ENCODE measurements at places on chromosomes 4 and X. TPM values are rescaled to one million over a fixed set of nuclear protein-coding genes. Genes with fewer than 3 reads are reported as not detected.

DNA sequence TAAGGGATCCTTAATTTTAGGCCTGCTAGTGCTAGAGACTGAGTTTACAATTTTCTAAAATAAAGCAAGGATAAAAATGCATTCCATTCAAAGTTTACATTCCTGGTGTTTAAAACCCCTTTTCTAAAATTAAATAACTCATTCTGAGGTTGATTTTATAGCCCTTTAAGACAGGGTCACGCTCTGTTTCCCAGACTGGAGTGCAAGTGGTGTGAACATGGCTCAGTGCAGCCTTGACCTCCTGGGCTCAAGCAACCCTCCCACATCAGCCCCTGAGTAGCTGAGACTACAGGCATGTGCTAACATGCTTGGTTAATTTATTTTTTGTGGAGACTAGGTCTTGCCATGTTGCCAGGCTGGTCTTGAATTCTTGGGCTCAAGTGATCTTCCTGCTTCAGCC lies 6.8 kb upstream of the CDKL2 start:
- no peak for DNase-seq
- no peaks in the 10 kb centered on the region for H3K27me3 ChIP-seq
- H3K4me1 ChIP-seq: no peaks in the 10 kb centered on the region
- no peak overlapping the region for H3K4me3 ChIP-seq

DNA sequence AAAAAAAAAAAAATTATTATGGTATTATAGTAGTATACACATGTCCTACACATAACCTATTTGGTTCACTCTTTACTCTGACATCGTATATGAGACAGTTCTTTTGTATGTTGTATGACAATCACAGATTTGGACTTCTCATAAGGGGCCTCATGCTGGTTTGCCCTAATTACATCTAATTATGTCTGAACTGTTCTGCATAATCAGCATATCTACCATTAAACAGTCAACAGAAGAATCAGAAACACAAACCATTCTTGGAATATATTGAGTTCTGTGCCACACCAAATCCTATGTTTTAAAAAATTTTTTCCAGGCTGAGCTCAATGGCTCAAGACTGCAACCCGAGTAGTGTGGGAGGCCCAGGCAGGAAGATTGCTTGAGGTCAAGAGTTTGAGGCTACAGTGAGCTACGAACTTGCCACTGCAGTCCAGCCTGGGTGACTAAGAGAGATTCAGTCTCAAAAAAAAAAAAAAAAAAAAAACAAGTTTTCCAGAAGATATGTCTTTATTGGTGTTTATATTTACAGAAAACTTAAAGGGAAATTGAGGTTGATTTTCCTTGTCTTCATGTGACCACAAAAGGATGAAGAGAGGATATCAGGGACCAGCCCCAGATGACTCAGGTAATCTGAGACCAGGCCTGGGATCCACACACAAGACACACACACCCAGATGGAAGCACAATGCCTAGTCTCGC lies 22.2 kb downstream of the TRIM61 start:
- H3K4me3 ChIP-seq: no peak overlapping the region
- H3K4me1 ChIP-seq: no peaks in the 10 kb centered on the region
- no peak for DNase-seq
- no peaks in the 10 kb centered on the region for H3K27me3 ChIP-seq
- H3K36me3 ChIP-seq: no peaks in the 10 kb centered on the region

DNA sequence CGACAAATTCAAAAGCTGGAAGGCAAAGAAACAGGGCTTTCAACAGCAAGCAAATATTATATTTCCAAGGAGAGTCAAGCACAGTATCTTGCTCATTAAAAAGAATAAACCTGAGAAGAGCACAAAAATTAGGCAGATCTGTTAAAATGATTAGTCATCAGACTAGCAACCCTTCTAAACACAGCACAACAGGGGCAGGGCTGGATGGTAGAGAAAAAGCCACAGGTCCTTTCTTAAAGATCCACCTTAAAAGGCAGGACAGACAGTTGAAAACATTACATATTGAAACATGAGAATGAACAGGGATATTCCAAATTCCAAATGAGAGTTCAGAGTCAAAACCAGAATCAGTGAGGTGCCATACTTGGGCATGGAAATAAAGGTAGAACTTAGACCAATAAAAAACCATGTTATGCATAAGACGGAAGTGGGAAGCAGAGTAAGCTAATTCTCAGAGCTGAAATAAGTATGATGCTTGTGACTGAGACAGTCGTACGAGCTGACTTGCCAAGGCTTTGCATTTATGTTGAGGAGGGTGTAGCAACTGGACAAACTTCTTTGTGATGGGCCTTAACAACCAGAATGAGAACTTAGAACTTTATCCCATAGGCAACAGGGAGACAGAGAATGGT lies 126.9 kb upstream of the FAM9B start:
- no peak overlapping the region for H3K27ac ChIP-seq
- no peak overlapping the region for H3K4me3 ChIP-seq
- H3K27me3 ChIP-seq: no peaks in the 10 kb centered on the region
- no peak for DNase-seq
- no peaks in the 10 kb centered on the region for H3K36me3 ChIP-seq

GRCh38 chr4:108492816-108493595 lies 127.4 kb upstream of the RPL34 start:
- peak; percentile 75 for DNase-seq
- H3K27me3 ChIP-seq: no peaks in the 10 kb centered on the region
- no peak overlapping the region for H3K4me3 ChIP-seq
- no peak overlapping the region for H3K27ac ChIP-seq

- no peak overlapping the region for H3K27ac ChIP-seq
- H3K36me3 ChIP-seq: 0 out of 2 replicates have a peak, but pooled peaks cover 4% of the 10 kb centered on the region
- no peaks in the 10 kb centered on the region for H3K27me3 ChIP-seq
- DNase-seq: no peak
Measured at GRCh38 chrX:49077941-49078340, 1.7 kb downstream of the WDR45 start.

DNA sequence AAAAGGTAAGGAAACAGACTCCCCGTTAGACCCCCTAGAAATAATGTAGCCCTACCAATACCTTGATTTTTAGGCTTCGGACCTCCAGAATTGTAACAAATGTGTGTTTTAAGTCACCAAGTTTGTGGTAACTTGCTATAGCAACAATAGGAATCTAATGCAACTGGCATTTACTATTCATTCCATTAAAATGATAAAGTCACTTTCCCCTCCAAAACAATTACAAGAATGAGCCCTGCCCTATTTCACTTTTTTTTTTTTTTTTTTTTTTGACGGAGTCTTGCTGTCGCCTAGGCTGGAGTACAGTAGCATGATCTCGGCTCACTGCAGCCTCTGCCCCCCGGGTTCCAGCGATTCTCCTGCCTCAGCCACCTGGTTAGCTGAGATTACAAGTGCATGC lies 3.5 kb upstream of the DDX60L start:
- H3K4me3 ChIP-seq: no peak overlapping the region
- no peaks in the 10 kb centered on the region for H3K36me3 ChIP-seq
- no peak overlapping the region for H3K27ac ChIP-seq
- no peaks in the 10 kb centered on the region for H3K4me1 ChIP-seq

DNA sequence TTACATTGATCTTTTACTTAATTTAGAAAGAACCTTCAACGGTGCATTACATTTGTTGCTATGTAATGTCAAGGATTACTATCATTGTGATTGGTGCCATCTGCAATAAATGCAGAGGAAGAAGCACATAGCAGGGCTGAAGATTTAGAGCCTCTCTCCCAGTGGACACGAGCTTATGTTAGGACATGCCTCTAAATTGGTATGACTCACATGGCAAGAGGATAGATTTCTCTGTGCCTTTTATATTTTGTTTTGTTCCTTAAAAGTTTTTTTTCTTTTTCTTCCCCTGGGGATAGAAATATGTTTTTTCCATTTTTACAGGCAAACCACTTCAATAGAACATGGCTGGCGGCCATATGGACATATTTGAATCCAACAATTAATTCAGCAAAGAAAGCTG lies 205.0 kb upstream of the HAND2 start:
- H3K36me3 ChIP-seq: no peaks in the 10 kb centered on the region
- no peak overlapping the region for H3K27ac ChIP-seq
- DNase-seq: no peak
- no peak overlapping the region for H3K4me3 ChIP-seq
- H3K27me3 ChIP-seq: no peaks in the 10 kb centered on the region
- no peaks in the 10 kb centered on the region for H3K4me1 ChIP-seq

DNA sequence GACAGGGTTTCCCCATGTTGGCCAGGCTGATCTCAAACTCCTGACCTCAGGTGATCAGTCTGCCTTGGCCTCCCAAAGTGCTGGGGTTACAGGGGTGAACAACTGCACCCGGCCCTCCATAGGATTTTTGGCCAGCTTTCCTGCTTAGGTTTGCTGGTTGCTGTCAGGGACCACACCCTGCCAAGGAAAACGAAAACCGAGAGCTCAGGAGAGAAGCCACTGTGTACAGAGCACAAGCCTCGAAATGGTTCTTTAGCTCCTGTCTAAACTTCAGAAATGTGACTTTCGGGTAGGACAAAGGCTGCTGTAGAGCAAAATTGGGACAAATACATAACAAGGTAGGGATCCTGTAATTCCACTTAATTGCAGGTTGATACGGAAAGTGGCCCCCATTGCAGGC lies 146.3 kb upstream of the ATP6AP2 start:
- peaks cover 8% of the 10 kb centered on the region for H3K4me1 ChIP-seq
- H3K4me3 ChIP-seq: no peak overlapping the region
- H3K27me3 ChIP-seq: no peaks in the 10 kb centered on the region
- DNase-seq: no peak

DNA sequence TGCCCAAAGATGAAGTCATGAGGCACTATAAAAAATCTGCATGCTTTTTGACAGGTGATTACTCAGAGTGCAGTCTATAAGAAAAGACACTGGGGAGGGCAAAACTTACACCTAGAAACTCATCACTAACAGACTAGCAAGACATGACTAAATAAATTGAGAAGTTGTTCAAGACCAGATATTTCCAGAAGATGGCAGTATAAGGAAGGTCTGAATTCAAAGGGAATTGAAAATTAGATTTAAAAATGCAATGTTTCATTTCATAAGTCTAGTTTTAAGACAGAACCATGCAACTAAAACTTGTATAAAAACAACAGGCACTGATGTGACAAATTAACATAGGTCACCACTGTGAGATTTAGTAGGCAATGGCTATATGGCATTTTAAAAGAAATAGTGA lies 232.5 kb upstream of the POF1B start:
- no peak for DNase-seq
- H3K36me3 ChIP-seq: no peaks in the 10 kb centered on the region
- H3K4me1 ChIP-seq: no peaks in the 10 kb centered on the region

- H3K4me3 ChIP-seq: no peak overlapping the region
- no peaks in the 10 kb centered on the region for H3K27me3 ChIP-seq
- no peak for DNase-seq
- peaks cover 2% of the 10 kb centered on the region for H3K36me3 ChIP-seq
- H3K27ac ChIP-seq: no peak overlapping the region
Measured at GRCh38 chr4:3335385-3335784, 42.6 kb downstream of the RGS12 start.

- H3K27ac ChIP-seq: no peak overlapping the region
- H3K27me3 ChIP-seq: no peaks in the 10 kb centered on the region
- H3K4me1 ChIP-seq: no peaks in the 10 kb centered on the region
- DNase-seq: no peak
- H3K4me3 ChIP-seq: no peak overlapping the region
- H3K36me3 ChIP-seq: no peaks in the 10 kb centered on the region
Measured at GRCh38 chr4:37434469-37434868, 189.9 kb downstream of the NWD2 start.

DNA sequence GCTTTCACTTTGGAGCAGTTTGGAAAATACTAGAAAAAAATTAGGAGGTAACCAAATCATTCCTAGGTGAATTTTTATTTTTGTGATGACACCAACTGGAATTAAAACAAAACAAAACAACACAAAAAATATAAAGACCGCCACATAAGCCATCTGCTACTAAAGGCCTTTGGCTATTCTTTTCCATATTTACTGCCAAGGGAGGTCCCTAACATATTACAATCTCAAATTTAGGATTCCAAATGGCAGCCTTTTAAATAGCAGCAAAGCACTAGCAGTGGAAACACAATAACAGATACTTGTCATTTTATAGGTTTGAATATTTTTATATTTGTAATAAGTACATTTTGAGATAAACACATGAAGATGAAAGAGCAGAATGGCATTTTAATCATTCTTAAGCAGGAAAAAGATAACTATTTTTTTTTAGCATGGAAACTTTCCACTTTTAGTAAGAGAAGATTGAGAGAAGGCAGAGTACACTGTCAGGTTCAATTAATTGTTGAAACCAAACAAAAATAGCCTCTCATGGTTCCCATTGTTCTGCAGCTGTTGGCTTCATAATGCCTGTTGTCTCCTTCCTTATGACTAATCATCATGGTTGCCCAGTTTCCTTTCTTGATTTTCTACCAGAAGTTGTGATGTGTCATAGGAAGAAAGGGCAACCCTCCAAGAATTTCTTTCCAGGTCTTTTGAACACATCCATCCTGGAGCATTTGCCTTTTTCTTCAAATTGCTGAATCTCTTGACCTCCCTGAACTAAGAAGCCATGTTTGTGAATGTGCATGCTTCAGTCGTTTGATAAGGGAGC lies 219.0 kb upstream of the EMCN start:
- no peak overlapping the region for H3K4me3 ChIP-seq
- peaks cover 4% of the 10 kb centered on the region for H3K36me3 ChIP-seq
- no peak overlapping the region for H3K27ac ChIP-seq
- no peaks in the 10 kb centered on the region for H3K4me1 ChIP-seq

- H3K27ac ChIP-seq: no peak overlapping the region
- peaks cover 87% of the 10 kb centered on the region for H3K36me3 ChIP-seq
- no peak overlapping the region for H3K4me3 ChIP-seq
- H3K4me1 ChIP-seq: no peaks in the 10 kb centered on the region
- no peaks in the 10 kb centered on the region for H3K27me3 ChIP-seq
Measured at GRCh38 chrX:122238801-122239200, 945.3 kb upstream of the GRIA3 start.

DNA sequence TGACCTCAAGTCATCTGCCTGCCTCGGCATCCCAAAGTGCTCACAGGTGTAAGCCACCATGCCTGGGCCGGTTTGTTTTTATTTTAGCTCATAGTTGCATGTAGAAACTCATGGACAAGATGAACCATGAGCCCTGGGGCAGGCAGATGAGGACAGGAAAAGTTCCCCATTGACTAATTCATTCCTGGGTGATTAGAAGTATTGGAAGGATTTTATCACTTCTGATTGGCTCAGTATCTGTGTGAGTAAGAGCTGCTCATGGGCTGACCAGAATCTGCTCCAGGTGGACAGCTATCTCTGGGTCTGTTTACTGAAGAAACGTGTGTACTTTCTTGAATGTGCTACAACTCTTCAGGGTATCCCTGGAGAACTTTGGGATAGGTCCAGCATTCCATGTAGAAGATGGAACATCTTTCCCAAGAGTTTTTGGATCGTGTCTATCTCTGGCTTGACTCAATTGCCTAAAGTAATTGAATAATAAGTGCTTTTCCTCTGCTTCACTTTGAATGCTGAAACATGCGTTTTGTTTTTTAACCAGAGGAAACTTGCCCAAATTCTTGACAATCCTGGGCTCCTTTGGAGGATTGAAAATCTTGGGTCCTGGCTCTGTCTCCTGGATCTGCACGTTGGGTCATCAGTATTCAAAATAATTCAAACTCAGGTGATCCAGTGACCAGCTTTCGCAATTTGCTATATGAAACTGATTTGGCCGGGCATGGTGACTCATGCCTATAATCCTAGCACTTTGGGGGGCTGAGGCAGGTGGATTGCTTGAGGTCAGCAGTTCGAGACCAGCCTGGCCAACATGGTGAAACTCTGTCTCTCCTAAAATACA lies 88.6 kb upstream of the DHRSX start:
- H3K4me1 ChIP-seq: peaks cover 8% of the 10 kb centered on the region
- H3K36me3 ChIP-seq: peaks cover 8% of the 10 kb centered on the region
- H3K27me3 ChIP-seq: peaks cover 10% of the 10 kb centered on the region
- H3K27ac ChIP-seq: no peak overlapping the region
- no peak for DNase-seq

TMPRSS11A gene
- not detected for total RNA-seq

SUPT20HL2 gene
- total RNA-seq: not detected

DCAF12L2 gene
- 1.2 TPM for total RNA-seq

RTL9 gene
- total RNA-seq: 0.13 TPM

CSAG1 gene
- total RNA-seq: not detected

All from H9 (cell line).